ENCODE measurements at places on chromosomes 3 and 15.

GRCh38 chr3:2099028-2099671 lies 484 bp downstream of the CNTN4 start:
- peak; percentile 8 for DNase-seq

- no peak for DNase-seq
Measured at GRCh38 chr3:137083332-137083731, 125.5 kb downstream of the IL20RB start.

DNA sequence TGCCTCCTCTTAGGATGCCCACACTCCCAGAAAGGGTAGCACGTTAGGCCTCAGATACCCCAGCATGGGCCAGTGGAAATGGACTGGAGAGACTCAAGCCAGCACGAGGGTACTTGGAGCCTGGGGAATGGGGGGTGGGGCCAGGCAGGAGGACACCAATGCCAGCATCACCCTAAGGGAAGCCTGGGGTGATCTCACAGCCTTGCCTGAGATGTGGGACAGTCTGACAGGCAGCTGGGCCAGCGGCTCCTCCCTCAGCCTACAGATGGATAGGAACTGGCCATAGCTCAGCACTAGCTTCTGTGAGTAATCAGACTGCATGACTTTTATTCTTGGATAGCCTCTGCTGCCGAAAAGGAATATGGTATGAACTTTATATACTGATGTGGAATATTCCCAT lies 59.6 kb upstream of the MRPS22 start:
- no peak for DNase-seq

DNA sequence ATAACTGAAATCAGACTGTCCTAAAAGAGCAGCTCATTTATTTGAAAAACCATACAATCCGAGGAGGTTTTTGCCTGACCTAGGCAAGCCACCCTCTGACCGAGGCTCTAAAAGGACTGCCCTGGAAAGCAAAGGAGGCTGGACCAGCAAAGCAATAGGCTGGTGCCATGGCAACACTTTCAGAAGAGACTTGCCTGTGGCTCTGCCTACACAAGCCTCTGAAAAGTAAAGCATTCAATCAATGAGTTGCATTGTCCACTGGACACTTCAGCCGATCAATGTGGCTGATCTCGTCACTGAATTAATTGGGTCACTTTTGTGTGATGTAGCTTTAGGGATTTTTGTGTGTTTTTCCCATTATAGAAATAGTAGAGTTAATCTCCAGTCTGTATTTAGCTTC lies 99.1 kb upstream of the SEMA6D start:
- no peak for DNase-seq

- DNase-seq: no peak
Measured at GRCh38 chr3:171867981-171868380, 24.8 kb downstream of the TMEM212 start.

DNA sequence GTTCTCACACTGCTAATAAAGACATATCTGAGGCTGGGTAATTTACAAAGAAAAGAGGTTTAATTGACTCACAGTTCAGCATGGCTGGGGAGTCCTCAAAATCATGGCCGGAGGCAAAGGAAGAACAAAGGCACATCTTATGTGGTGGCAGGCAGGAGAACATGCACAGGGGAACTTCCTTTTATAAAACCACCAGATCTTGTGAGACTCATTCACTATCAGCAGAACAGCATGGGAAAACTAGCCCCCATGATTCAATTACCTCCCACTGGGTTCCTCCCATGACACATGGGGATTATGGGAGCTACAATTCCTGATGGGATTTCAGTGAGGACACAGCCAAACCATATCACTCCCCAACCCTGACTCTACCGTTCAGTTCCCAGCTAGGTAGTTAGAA lies 59.7 kb upstream of the MINAR1 start:
- DNase-seq: no peak

- DNase-seq: peak; percentile 0
Measured at GRCh38 chr15:36601497-36601932, 22.1 kb downstream of the CDIN1 start.

DNA sequence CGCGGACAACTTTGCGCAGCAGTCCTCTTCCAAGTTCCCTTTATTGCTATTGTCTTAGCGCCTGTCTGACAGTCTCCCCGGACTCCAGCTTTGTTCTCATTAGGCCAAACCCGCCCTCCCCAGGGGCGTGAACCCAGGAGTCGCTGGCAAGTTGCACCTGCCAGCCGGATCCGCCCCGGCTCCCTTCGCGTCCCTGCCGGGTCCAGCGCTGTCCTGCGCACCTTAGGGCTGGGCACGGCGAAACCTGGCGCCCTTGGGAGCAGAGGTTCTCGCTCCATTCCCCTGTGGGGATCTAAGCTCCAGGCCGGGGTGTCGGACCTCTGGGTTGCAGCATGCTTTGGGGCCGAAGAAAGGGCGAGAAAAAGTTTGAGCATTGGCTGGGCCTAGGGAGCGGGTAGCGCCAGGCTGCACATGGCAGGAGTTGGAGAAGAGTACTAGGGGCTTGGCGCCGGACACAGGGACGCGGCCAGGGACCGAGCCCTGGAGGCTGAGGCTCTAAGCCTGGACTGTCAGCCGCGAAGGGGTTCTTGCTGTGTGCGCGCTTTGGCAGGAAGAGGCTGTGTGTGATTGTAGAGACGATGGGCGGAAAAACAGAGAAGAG lies 335.1 kb upstream of the THRB start:
- DNase-seq: no peak

GRCh38 chr15:79527821-79528220 lies 95.7 kb downstream of the MINAR1 start:
- DNase-seq: no peak
